ENCODE measurements at places on chromosomes 12 and 14. TPM values are rescaled to one million over a fixed set of nuclear protein-coding genes. Genes with fewer than 3 reads are reported as not detected.
A peak's percentile ranks its signal among the peaks of the same experiment; 100 is the strongest.

DNA sequence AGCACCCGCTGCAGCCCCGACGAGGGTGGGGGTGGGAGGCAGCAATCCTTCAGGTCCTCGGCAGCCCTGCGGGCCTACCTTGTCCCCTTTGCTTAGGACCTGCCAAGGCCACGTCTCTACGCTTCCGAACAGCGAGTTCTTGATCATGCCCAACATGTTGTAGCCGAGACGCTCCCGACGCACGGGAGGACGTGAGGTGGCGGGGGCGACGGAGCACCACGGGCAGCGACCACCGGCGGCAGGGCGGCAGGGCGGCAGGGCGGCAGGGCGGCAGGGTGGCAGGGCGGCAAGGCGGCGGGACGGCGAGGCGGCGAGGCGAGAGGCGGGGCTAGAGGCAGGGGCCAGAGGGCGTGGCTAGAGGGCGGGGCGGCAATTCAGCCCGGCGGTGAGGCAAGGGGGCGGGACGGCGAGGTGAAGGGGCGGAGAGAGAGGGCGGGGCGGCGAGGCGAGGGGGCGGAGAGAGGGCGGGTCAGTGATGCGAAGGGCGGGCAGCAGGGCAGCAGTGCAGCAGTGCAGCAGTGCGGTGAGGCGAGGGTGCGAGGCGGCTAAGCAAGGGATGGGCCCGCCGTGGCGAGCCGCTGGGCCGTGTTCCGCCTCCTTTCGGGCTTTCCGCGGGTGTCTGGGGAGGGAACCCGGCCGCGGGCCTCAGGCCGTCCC, at the start of gene HEBP1:
HEBP1 (minus strand) TSS at position 307 of the 657 bp plus-strand sequence; CDS start at position 156, 151 bp downstream.
- peak within 1 kb of the TSS; percentile 97 for H3K4me3 ChIP-seq
- DNase-seq: peak; percentile 84
- no peaks in the 10 kb centered on the region for H3K27me3 ChIP-seq
- H3K36me3 ChIP-seq: no peaks in the 10 kb centered on the region
- peak within 1 kb of the TSS; percentile 87 for H3K27ac ChIP-seq

- H3K4me1 ChIP-seq: no peaks in the 10 kb centered on the region
- H3K27me3 ChIP-seq: no peaks in the 10 kb centered on the region
- no peak overlapping the region for H3K4me3 ChIP-seq
- DNase-seq: no peak
Observed at GRCh38 chr14:98919434-98919833, 352.6 kb downstream of the BCL11B start.

DNA sequence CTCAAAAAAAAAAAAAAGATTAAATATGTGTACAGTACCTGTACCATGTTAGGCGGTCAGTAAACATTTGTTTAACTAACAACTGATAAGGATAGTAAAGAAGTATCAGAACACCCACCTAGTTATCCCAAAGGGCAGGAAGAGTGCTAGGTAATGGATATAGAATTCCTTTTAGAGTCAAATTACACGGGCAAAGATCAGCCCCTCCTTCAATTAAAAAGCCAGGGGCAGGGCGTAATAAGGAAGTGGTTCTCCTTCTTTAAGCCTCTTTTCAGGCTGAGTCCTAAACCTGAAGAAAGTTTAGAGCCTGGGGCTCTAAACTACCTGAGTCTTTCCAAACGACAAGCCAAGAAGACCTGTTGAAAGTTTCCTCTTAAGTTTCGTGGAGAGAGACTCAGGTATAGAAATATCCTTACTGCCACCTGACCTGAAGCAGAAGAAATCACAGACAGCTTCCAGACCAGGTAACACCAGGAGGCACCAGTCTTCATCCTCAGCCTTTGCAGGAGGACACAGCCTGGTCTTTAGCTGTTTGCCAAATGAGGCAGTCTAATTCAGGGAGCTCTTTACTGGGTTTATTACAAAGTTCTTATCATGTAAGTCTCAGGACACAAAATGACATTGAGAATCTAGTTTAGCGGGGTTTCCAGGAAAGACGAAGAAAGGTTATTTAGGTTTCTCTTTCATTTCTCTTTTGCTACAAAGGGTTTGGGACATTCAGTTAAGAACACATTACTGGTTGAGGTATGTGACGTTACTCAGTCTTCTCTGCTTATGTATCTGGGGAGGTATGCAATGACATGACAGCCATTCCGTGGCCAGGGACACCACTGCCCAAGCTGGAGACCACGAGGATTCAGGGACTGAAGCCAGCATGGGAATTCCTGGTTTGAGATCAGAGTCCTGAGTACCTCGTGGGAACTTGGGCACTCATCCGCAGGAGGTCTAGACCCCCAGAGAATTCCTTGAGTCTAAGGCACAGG, at the start of gene BCL2L14:
BCL2L14 (plus strand) TSS at position 266 of the 983 bp plus-strand sequence. CDS start 8,367 bp downstream, outside the sequence.
- no peak within 1 kb of the TSS for H3K4me3 ChIP-seq
- DNase-seq: no peak
- no peak within 1 kb of the TSS for H3K27ac ChIP-seq
- H3K36me3 ChIP-seq: no peaks in the 10 kb centered on the region
- no peaks in the 10 kb centered on the region for H3K4me1 ChIP-seq
- peaks cover 26% of the 10 kb centered on the region for H3K27me3 ChIP-seq

- peaks cover 2% of the 10 kb centered on the region for H3K4me1 ChIP-seq
- DNase-seq: no peak
- no peak overlapping the region for H3K4me3 ChIP-seq
- no peaks in the 10 kb centered on the region for H3K36me3 ChIP-seq
- no peak overlapping the region for H3K27ac ChIP-seq
- no peaks in the 10 kb centered on the region for H3K27me3 ChIP-seq
Observed at GRCh38 chr12:4168036-4168435, 105.5 kb upstream of the CCND2 start.

The ACVRL1 gene
- polyA plus RNA-seq: 6.4 TPM

The CMKLR1 gene
- polyA plus RNA-seq: not detected

The SPTB gene
- 0.03 TPM for polyA plus RNA-seq

The STON2 gene
- not detected for polyA plus RNA-seq
